GM12891 (cell line): ENCODE measurements at places on chromosomes 3 and 15.

DNA sequence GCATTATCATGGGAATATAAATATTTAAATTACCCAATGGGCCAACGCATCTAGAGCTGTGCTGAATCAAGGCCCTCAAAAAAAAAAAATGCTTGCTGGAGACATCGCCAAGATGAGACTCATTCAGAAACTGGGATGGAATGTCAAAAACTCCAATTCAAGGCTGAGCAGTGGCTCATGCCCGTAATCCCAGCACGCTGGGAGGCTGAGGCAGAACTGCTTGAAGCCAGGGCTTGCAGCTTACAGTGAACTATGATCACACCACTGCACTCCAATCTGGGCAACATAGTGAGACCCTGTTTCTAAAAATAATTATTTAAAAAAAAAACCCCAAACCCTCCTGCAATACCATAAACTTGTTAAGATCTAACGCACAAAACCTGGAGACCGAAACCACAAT, 3.1 kb upstream of the CACNA1D start:
- no peak for DNase-seq

DNA sequence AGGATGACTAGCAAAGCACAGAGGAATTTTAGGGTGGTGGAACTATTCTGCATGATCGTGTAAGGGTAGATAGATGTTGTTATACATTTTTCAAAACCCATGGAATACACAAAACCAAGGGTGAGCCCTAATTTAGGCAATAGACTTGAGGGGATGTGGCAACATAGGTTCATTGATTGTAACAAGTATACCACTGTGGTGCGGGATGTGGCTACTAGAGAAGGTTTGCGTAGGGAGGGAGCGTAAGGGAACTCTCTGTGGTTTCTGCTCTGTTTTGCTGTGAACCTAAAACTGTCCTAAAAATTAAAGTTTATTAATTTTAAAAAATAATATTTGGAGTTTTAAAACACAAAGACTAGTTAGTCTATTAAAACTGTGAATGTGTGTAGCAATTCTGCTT, 202.8 kb downstream of the PLCL2 start:
- DNase-seq: no peak

- DNase-seq: no peak
Observed at GRCh38 chr15:48557335-48557734, 88.2 kb downstream of the FBN1 start.

DNA sequence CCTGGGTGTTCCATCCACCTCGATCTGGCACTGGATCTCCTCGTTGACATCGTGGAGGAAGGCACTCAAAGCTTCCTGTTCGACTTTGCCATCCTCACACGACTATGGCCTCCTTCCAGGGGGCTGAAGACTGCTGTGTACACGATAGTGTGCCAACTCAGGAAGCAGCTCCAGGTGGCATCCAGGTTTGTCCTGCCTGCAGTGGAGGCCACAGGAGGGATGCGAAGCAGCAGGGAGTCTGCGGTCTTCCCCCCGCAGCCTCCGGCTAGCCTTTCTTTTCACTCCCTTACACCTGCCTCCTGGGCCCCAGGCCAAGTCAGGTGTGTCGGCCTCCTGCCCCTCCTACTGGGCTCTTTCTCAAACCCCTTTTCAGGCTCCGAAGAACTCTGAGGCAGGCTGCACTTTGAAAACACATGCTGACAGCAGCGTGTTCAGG, 32.2 kb downstream of the SYNM start:
- DNase-seq: no peak

DNA sequence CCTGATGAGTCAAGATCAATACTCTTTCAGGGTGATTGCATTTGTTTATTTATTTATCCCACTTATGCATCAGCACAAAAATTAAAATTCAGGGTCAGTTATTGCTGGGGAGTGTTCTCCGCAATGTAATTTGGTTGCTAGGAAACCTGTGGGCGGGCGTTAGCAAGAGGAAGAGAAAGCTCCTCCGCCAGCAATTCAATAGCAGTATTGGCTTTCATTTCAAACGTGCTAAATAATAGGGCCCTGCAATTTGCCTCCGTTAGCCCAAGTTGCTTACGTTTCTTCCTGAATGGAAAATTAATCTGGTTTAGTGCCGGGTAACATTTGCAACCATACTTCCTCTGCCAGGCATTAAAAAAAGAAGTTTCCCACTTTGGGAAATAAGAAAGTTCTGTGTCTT, 35.5 kb upstream of the PLCL2 start:
- no peak for DNase-seq

GRCh38 chr3:138455801-138456716, 21.6 kb downstream of the ESYT3 start:
- DNase-seq: no peak

DNA sequence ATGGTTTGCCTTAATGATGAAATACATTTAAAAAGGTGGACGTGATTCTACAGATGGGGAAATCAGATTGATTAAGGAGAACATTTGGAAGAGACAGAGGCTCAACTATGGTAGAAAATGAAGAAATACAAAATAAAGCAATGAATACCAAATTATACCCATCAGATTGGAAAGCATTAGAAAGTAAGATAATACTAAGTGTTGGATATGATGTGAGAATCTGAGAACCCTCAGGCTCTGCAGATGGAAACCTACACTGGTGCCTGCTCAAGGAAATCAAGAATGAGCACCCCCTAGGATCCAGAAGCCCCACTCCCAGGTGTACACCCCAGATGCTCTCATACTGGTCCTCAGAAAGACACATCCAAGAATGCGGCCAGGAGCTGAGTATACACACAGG, 4.6 kb downstream of the FAM174B start:
- no peak for DNase-seq

DNA sequence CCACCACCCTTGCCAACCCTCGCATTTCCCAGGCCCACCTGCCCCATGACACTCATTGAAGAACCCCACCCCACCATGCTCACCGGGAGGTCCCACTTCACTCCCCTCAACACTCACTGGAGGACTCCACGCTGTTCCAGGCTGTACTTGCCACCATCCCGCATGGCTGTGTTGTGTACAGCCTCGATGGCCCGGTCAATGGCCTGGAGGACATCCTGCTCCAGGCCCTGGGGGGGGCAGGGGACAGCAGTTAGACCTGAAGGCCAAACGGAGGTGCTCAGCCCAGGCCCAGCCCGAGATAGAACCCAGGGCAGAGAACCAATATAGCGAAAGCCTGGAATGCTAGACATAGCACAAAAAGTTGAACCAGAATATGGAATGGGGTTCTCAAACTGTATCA, 2.9 kb downstream of the NCKIPSD start:
- DNase-seq: no peak

DNA sequence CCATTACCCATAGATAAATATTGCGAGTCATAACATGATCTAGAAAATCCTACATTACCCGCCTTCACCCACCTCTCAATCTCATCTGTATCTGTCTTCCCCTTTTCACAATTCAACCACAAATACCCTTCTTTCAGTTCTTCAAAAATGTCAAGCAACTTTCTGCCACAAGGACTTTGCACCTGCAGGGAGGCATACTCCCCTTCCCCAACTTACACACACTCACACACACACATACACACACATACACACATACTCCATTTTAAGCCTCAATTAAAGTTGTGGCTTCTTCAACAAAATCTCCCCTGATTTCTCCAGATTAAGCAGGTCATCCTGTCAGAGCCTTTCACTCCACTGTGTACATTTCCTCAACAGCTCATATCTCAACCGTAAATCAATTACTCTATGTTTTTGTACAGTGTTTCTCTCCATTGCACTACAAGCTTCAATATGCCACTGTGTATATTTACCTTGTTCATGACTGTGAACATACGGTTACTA, 33.1 kb upstream of the CCDC50 start:
- no peak for DNase-seq

DNA sequence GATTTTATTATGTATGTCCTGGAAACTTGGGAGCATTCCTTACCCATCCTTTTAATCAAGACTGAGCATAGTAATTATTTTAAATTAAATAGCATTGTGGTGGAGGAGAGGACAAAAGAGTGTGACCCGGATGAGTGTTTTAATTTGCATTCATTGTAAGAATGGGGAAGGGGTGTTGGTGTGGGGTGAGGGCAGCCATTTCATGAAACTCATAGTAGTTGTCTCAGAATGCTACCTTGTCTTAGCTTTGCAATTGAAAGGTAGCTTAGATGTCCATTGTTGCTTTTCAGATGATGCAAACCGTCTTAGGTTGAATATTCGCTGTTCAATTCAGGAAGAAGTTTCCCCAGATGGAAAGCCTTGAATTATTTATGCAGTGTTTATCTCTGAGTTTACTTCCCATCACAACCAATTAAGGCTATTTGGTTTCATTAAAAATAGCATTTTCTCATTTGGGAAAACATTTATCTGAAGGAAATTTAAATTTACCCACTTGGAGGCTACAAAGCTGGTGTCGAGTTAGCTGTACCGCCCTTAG, 328.4 kb downstream of the FEZF2 start:
- no peak for DNase-seq
